ENCODE measurements at places on chromosomes 1 and 21. TPM values are rescaled to one million over a fixed set of nuclear protein-coding genes. Genes with fewer than 3 reads are reported as not detected.
A peak's percentile ranks its signal among the peaks of the same experiment; 100 is the strongest.

GRCh38 chr1:4805987-4806386 lies 151.6 kb downstream of the AJAP1 start:
- no peaks in the 10 kb centered on the region for H3K36me3 ChIP-seq
- H3K27ac ChIP-seq = no peak overlapping the region
- H3K27me3 ChIP-seq = no peaks in the 10 kb centered on the region
- no peak overlapping the region for H3K4me3 ChIP-seq
- H3K4me1 ChIP-seq = no peaks in the 10 kb centered on the region

- no peaks in the 10 kb centered on the region for H3K36me3 ChIP-seq
- no peaks in the 10 kb centered on the region for H3K27me3 ChIP-seq
- no peaks in the 10 kb centered on the region for H3K4me1 ChIP-seq
- H3K4me3 ChIP-seq = no peak overlapping the region
- no peak for DNase-seq
- H3K27ac ChIP-seq = no peak overlapping the region
These were observed 70.3 kb downstream of the PRKACB start for GRCh38 chr1:84214115-84214956.

GRCh38 chr1:246329900-246330299 lies 177.2 kb downstream of the SMYD3 start:
- no peaks in the 10 kb centered on the region for H3K4me1 ChIP-seq
- no peak overlapping the region for H3K27ac ChIP-seq
- H3K27me3 ChIP-seq = no peaks in the 10 kb centered on the region
- H3K4me3 ChIP-seq = no peak overlapping the region
- H3K36me3 ChIP-seq = no peaks in the 10 kb centered on the region
- DNase-seq = no peak

GRCh38 chr21:21806711-21807597 lies 808.7 kb downstream of the NCAM2 start:
- no peaks in the 10 kb centered on the region for H3K27me3 ChIP-seq
- no peaks in the 10 kb centered on the region for H3K4me1 ChIP-seq
- no peaks in the 10 kb centered on the region for H3K36me3 ChIP-seq
- DNase-seq = no peak
- H3K27ac ChIP-seq = no peak overlapping the region

GRCh38 chr1:164953098-164953497 lies 394.1 kb downstream of the PBX1 start:
- DNase-seq = no peak
- H3K27ac ChIP-seq = no peak overlapping the region
- no peaks in the 10 kb centered on the region for H3K4me1 ChIP-seq
- H3K4me3 ChIP-seq = no peak overlapping the region
- no peaks in the 10 kb centered on the region for H3K36me3 ChIP-seq
- no peaks in the 10 kb centered on the region for H3K27me3 ChIP-seq

- no peaks in the 10 kb centered on the region for H3K36me3 ChIP-seq
- H3K4me3 ChIP-seq = no peak overlapping the region
- H3K4me1 ChIP-seq = no peaks in the 10 kb centered on the region
- no peaks in the 10 kb centered on the region for H3K27me3 ChIP-seq
These were observed 88.0 kb downstream of the APP start for GRCh38 chr21:26082549-26082948.

GRCh38 chr1:5779608-5780323 lies 212.5 kb downstream of the NPHP4 start:
- no peak overlapping the region for H3K27ac ChIP-seq
- no peaks in the 10 kb centered on the region for H3K4me1 ChIP-seq
- H3K27me3 ChIP-seq = no peaks in the 10 kb centered on the region
- no peaks in the 10 kb centered on the region for H3K36me3 ChIP-seq

- H3K36me3 ChIP-seq = no peaks in the 10 kb centered on the region
- H3K27ac ChIP-seq = no peak overlapping the region
- DNase-seq = no peak
- H3K4me1 ChIP-seq = no peaks in the 10 kb centered on the region
These were observed 160.4 kb upstream of the HMGB4 start for GRCh38 chr1:33703464-33703863.

DNA sequence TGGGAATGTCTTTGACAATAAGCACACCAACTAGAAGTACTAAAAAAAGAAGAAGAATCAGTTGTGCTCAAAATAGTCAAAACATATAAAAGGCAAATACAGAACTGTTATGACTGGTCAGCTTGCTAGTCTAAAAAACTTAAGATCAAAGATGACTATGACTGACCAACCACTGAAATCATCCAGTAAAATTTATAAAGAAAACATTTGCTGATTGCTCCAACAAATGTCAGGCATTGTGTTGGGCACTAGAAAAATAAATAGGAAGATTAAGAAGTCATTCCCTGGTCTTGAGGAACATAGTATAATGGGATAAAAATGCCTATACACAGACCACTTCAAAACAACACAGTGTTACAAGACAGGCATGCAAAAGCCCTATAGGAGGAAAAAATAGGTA lies 9.3 kb upstream of the ANGPTL3 start:
- no peak overlapping the region for H3K27ac ChIP-seq
- H3K27me3 ChIP-seq = no peaks in the 10 kb centered on the region
- H3K4me3 ChIP-seq = no peak overlapping the region
- no peaks in the 10 kb centered on the region for H3K36me3 ChIP-seq
- H3K4me1 ChIP-seq = no peaks in the 10 kb centered on the region

DNA sequence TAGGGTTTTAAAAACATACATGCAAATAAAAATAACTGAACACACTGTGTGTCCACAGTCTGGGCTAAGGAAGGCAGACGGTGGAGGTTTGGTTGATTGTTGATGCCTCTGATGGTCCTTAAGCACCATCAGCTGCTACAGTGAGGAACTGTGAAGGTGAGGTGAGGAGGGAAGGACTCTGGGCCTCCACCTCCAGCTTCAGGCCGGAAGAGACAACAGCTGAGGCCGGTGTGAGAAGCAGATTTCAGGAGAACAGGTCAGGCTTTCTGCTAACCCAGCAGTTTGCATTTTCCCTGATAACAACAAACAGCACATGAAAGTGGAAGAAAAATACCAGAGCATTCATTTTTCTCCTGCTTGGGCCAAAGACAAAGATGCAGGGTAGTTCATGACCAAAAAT lies 189.9 kb upstream of the AJAP1 start:
- no peaks in the 10 kb centered on the region for H3K27me3 ChIP-seq
- H3K4me1 ChIP-seq = no peaks in the 10 kb centered on the region
- no peaks in the 10 kb centered on the region for H3K36me3 ChIP-seq
- H3K4me3 ChIP-seq = no peak overlapping the region

DNA sequence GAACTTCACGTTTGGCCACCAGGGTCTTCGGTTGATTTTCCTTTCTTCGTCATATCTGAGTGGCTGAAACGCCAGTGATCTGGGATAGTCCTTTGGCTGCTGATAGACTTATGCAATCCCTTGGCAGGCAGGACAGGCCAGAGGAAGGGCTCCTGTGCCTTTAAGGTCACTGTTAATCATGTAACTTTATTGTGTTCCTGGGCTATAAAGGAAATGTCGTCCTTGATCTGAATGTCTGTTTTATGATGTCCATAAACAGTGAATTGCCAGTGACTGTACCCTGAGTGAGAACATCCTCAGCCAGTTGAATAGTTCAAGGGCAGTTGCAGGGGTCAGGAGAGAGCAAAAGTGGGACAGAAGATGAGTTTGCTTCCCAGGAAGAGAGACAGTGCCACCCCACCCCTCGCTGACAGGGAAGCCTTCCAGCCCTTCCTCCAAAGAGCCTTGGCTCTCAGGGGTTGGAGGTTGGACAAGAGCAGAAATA lies 68.0 kb downstream of the PDE9A start:
- H3K36me3 ChIP-seq = no peaks in the 10 kb centered on the region
- peak overlapping the region; percentile 66 for H3K27ac ChIP-seq
- peak; percentile 49 for DNase-seq
- no peaks in the 10 kb centered on the region for H3K27me3 ChIP-seq
- H3K4me1 ChIP-seq = peaks cover 8% of the 10 kb centered on the region

- no peaks in the 10 kb centered on the region for H3K36me3 ChIP-seq
- H3K27me3 ChIP-seq = no peaks in the 10 kb centered on the region
- no peaks in the 10 kb centered on the region for H3K4me1 ChIP-seq
- H3K4me3 ChIP-seq = no peak overlapping the region
- no peak overlapping the region for H3K27ac ChIP-seq
These were observed 25.1 kb upstream of the ANGPTL1 start for GRCh38 chr1:178895928-178896327.

DNA sequence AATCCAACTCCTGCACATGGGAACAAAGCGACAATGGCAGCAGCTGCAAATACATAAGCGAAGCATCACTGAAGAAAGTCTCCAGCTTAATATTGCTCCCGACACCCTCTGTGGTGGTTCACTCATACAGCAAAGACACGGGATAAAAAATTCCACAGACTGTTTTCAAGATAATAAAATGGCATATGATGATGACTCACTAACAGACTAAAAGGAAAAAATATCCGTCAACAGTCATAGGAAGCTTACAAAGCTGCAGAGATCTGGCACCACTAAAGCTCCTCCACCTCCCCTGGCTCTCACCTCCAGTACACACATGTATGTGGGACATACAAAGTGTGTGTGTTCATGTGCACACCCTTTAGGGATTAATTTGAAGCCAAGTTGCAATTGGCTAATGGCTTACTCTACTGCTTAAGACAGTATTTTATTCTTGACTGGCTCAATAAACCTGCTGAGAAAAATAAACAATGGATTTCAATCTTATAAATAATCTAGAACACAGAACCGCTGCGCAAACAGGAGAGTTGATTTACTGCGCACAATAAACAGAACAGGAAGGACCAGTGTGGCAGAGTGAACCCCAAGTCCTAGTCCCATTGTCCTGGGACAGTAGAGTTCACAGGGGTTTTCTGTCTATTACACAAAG lies 94.4 kb downstream of the SLC45A1 start:
- DNase-seq = peak; percentile 89
- no peaks in the 10 kb centered on the region for H3K27me3 ChIP-seq
- H3K27ac ChIP-seq = peak overlapping the region; percentile 78

GRCh38 chr1:166391279-166392066 lies 224.7 kb upstream of the FAM78B start:
- H3K27ac ChIP-seq = no peak overlapping the region
- no peak for DNase-seq
- no peaks in the 10 kb centered on the region for H3K4me1 ChIP-seq
- no peaks in the 10 kb centered on the region for H3K27me3 ChIP-seq

GRCh38 chr1:22418933-22419382 lies 32.7 kb upstream of the ZBTB40 start:
- H3K36me3 ChIP-seq = no peaks in the 10 kb centered on the region
- DNase-seq = no peak
- H3K27me3 ChIP-seq = no peaks in the 10 kb centered on the region
- no peak overlapping the region for H3K4me3 ChIP-seq
- H3K4me1 ChIP-seq = peaks cover 6% of the 10 kb centered on the region

DNA sequence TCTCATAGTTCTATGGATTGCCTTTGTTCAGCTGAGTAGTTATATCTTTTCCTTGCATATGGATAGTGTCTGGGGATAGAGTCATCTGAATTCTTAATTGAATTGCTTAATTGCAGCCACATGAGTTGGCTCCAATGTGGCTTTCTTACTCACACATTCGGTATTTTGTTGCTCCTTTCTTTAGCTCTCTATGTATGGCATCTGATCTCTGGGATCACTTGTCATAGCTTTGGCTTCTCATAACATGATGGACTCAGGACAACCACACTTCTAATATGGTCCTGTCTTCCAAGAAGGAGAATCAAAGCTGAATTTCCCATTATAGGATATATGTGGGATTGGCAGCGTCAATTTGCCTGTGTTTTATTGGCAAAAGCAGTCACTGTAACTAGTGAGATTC lies 716.2 kb downstream of the NCAM2 start:
- H3K36me3 ChIP-seq = no peaks in the 10 kb centered on the region
- H3K4me1 ChIP-seq = no peaks in the 10 kb centered on the region
- H3K27ac ChIP-seq = no peak overlapping the region
- no peaks in the 10 kb centered on the region for H3K27me3 ChIP-seq

DNA sequence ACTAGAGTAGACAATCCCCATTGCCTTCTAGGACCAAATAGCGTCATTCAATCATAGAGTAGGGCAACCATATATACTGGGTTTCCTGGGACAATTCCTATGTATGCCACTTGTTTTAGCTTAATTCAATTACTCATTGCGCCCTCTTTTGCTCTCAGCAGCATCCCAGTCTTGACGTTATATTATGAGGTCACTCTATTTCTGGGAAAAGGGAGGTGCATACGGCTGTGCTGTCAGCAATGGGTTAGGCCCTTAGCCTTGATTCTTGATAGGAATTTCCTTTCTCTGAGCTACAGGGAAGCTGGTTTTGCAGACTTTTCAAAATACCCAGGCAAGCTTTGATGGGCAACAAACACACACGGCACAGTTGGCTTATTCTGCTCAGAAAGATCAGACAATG lies 4.4 kb upstream of the KAZN start:
- peaks cover 7% of the 10 kb centered on the region for H3K27me3 ChIP-seq
- DNase-seq = no peak
- no peak overlapping the region for H3K27ac ChIP-seq
- peaks cover 6% of the 10 kb centered on the region for H3K4me1 ChIP-seq
- no peaks in the 10 kb centered on the region for H3K36me3 ChIP-seq
- no peak overlapping the region for H3K4me3 ChIP-seq

GRCh38 chr1:41723786-41724185 lies 194.9 kb downstream of the HIVEP3 start:
- no peak overlapping the region for H3K27ac ChIP-seq
- H3K4me1 ChIP-seq = no peaks in the 10 kb centered on the region
- no peaks in the 10 kb centered on the region for H3K36me3 ChIP-seq
- no peak overlapping the region for H3K4me3 ChIP-seq

DNA sequence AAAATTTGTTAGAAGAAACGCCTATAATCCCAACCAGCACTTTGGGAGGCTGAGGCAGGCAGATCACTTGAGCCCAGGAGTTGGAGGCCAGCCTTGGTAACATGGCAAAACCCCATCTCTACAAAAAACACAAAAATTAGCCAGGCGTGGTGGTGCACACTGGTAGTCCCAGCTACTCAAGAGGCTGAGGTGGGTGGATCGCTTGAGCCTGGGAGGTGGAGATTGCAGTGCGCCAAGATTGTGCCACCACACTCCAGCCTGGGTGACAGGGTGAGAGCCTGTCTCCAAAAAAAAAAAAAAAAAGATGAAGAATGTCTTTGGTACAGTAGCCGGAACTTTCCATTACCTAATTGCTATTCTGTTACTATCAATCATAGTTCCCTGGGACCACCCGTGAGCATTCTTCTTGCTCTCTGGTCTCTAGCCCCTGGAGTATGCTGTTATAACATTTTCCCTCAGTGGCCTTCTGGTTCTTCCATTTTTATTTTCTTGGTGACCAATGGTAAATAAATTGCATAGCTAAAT lies 43.4 kb downstream of the WASF2 start:
- no peak overlapping the region for H3K27ac ChIP-seq
- H3K27me3 ChIP-seq = no peaks in the 10 kb centered on the region
- H3K4me1 ChIP-seq = peaks cover 3% of the 10 kb centered on the region
- no peak overlapping the region for H3K4me3 ChIP-seq
- H3K36me3 ChIP-seq = no peaks in the 10 kb centered on the region

The S100B gene
- 3.2 TPM for total RNA-seq

The ATAD3C gene
- total RNA-seq = 9.9 TPM

The GABPB2 gene
- 23.5 TPM for total RNA-seq

The CELA3A gene
- total RNA-seq = not detected

The NR1I3 gene
- not detected for total RNA-seq

The TEX38 gene
- 30.6 TPM for total RNA-seq

The XPR1 gene
- total RNA-seq = 70.3 TPM

The RCSD1 gene
- total RNA-seq = 13.8 TPM

The ETV3L gene
- not detected for total RNA-seq

The MEX3A gene
- total RNA-seq = 3.3 TPM

The BNIPL gene
- 14.8 TPM for total RNA-seq

Measured in prostate gland (tissue), 2 donors.